Smooth muscle cell of bladder (primary cell): ENCODE measurements at places on chromosomes 2 and 18. TPM values are rescaled to one million over a fixed set of nuclear protein-coding genes. Genes with fewer than 3 reads are reported as not detected.

The ACMSD gene
- total RNA-seq, result under 0.01 TPM in 1 of 2 replicates, not detected in the other

The TMEM37 gene
- total RNA-seq, result 0.37 and 0.57 TPM in 2 replicates

The PLCL1 gene
- 1.1 and 2.2 TPM in 2 replicates for total RNA-seq

The CFC1 gene
- not detected in 2 replicates for total RNA-seq

The DTNA gene
- 7.4 and 11.7 TPM in 2 replicates for total RNA-seq

The CIAO1 gene
- 54.5 and 67.6 TPM in 2 replicates for total RNA-seq

The ZNF24 gene
- total RNA-seq, result 25.7 and 26.3 TPM in 2 replicates

The PID1 gene
- 28.3 and 36.1 TPM in 2 replicates for total RNA-seq

The C2orf80 gene
- not detected in 2 replicates for total RNA-seq

The TTC31 gene
- 6.7 and 7.0 TPM in 2 replicates for total RNA-seq

The SOS1 gene
- 21.9 and 24.6 TPM in 2 replicates for total RNA-seq

The ME2 gene
- total RNA-seq, result 30.6 and 36.7 TPM in 2 replicates

The ASTL gene
- not detected in 2 replicates for total RNA-seq
